Heart left ventricle (tissue), 16 donors: ENCODE measurements at places on chromosomes 16 and 17. TPM values are rescaled to one million over a fixed set of nuclear protein-coding genes. Genes with fewer than 3 reads are reported as not detected.

ABCA8 gene
- 60.5 TPM for total RNA-seq

C16orf92 gene
- not detected for total RNA-seq

DNA sequence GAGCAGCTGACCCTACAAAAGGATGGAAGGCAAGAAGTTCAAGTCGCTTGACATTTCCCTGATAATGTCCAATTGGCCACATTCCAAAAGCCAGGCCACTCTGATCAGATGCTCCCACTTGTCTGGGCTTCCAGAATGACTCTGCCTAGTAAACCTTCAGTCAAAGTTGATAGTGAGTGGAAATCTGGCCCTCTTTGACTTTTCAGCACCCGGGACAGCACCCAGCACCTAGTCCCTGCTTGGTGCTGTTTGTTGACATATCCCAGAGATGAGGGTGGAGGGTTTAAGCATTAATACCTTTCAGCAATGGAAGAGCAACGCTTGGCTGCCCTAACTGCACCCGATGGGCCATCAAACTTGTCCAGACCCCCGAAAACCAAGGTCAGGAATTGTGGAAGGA, 131.3 kb downstream of the AIPL1 start:
- no peak overlapping the region for H3K4me3 ChIP-seq
- DNase-seq: no peak
- no peaks in the 10 kb centered on the region for H3K36me3 ChIP-seq
- H3K27ac ChIP-seq: no peak overlapping the region

DNA sequence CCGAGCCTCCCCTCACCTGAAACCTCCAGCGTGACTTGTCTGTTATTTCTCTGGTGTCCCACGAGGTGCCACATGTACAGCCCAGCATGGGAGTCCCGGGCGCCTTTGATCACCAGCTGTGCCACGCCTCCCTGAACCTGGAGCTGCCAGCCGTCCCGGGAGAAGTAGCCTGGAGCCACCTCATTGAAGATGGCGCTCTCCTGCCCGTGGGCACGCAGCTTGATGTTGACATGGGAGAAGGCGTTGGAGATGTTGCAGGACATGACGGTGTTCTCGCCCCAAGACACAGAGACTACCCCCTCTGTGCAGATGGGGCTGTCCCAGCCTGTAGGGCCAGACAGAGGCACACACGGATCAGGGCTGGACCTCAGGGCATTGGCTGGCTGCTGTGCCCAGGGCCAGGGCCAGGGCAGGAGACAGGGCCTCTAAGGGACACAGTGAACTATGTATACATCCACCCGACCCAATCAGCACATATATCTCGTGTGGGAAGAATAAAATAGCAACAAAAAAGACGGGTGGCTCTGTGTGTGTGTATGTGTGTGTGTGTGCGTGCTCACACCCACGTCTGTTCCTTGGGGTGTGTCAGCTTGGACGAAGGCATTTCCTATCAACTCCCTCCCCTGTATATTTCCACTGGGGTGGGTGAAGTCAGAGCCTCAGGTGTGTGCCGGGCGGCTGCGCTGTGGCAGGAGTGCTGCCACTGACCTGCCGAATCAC, 7.3 kb upstream of the CD7 start:
- no peak for DNase-seq
- H3K4me1 ChIP-seq: no peaks in the 10 kb centered on the region
- no peak overlapping the region for H3K27ac ChIP-seq
- H3K27me3 ChIP-seq: peaks cover under 1% of the 10 kb centered on the region

DNA sequence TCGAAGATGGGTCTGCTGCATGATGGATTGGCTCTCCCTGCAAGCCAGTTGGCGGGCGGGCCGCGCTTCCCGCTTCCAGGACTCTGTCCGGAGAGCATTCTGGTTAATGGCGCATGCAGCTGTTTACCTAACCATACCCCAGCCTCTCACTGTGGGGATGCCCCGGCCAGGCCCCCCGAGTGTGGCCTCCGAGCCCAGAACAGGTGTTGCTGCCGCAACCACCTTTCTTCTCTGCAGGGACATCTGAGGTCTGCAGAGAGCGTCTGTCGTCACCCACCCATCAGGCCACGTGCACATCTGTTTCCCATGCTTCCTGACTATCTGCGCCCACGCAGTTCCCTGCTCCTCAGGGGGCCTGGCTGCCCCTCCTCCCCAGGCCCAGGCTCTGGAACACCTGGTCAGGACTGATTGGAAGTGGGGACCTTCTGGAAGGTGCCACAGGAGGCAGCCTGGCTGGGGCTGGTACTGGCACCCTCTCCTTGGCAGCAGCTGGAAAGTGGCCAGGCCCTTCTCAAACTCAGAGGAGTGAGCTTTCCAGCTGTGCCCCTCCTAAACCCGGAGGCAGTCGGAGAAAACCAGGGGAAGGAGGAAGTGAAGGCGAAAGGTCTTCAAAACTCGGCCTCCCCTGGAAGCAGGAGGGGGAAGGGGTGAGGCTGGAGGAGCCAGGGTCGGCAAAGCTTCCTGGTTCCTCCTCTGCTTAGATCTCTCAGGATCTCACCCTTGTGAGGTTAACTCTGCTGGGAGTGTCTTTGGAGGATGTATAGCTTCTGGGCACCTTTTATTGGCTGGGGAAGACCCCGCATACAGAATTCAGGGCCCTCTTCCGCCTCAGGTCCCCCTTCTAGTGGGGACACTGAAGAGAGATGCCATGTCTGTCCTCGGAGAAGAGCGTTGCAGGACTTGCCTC, 64.5 kb upstream of the CIBAR2 start:
- no peaks in the 10 kb centered on the region for H3K27me3 ChIP-seq
- no peak overlapping the region for H3K27ac ChIP-seq
- no peaks in the 10 kb centered on the region for H3K36me3 ChIP-seq
- H3K4me3 ChIP-seq: no peak overlapping the region

DNA sequence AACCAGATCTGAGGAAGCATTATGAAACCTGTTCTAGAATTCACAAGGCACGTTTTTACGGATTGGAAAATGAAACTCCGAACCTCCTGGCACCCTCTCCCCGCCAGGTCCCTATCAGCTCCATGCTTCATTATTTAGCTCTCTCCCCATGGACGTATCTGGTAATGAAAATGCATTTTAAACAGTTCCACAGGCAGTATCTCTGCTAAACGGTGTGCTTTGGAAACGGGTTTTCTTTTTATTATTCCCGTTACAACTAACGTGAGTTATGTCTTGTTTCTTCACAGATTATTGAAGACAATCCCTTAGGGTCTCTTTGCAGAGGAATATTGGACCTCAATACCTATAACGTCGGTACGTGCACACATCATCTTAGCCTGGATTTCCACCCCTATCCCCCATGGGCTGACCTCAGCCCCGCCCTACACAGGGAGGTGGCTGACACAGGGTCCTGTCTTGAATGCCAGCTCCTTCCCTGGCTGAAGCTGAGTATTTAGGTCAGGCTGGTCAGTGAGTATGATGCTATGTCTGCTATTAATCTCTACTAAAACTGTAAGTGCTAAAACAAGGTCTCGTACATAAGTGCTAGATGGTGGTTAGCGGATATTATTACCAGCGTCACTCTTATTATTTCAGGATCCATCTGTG, 82.9 kb downstream of the SDR42E1 start:
- H3K4me1 ChIP-seq: no peaks in the 10 kb centered on the region
- peaks cover 6% of the 10 kb centered on the region for H3K36me3 ChIP-seq
- no peak for DNase-seq
- H3K4me3 ChIP-seq: no peak overlapping the region
- no peaks in the 10 kb centered on the region for H3K27me3 ChIP-seq
- no peak overlapping the region for H3K27ac ChIP-seq
